Kidney tubule cell (primary cell): ENCODE measurements at places on chromosomes 1 and 21.

- no peak for DNase-seq
Measured at GRCh38 chr21:21971384-21971783, 973.2 kb downstream of the NCAM2 start.

GRCh38 chr1:246772686-246773085, 48.5 kb downstream of the SCCPDH start:
- DNase-seq = no peak

DNA sequence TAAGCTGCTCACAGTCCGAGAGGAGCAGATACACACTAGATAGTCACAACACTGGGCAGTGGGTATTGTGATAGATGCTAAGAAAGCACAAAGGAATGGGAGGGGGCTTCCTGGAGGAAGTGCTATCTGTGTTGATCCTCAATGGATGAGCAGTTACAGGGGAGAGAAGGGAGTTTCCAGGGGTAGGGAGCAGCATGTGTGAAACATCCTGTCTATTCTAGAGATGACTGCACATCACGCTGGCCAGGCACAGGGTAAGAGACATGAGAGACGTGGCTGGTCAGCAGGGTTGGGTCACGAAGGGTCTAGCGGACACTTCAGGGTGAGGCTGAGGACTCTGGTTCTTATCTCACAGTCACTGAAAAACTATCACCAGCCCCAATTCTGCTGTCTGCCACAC, 235.2 kb downstream of the TRABD2B start:
- peak; percentile 29 for DNase-seq

- DNase-seq = no peak
Measured at GRCh38 chr1:2043886-2044285, 6.3 kb upstream of the PRKCZ start.

DNA sequence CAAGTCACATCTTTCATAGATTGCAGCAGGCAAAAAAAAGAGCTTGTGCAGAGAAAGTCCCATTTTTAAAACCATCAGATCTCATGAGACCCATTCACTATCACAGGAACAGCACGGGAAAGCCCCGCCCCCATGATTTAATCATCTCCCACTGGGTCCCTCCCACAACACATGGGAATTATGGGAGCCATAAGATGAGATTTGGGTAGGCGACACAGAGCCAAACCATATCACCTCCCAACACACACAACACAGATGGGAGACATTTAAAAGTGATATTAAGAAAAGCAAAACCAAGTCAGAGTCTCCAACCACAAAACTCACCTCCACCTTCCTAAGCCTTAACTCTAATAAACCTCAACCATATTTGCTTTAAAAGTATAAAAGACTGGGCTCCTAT, 61.5 kb upstream of the TIAM1 start:
- DNase-seq = no peak

DNA sequence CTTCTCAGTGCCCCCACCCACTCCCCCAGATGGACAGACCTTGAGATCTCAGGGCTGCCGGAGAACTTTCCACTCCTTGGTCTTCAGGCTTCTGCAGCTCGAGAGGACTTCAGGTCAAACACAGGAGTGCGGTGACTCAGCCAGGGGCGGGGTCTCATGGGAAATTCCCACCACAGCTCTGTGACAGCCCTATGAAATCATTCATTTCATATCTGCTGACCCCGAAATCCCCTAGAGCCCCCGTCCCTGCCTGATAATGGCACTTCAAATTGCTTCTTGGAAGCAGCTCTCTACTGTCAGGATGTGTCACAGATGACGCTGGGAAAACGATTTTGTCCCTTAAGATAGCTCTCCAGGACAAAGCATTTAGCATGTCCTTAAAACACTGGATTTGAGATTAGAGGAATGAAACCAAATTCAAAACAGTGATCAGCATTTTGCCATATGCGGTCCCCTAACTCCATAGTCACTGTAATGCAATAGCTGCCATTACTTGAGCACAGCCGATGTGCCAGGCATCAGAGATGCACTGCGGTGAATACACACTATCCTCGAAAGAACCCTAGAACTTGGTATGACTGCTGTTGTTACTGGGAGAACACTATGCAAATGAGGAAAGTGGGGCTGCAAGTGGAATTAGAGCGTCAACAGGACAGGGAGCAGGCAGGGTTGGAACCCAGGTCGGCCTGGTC, at the start of gene TNFRSF9:
Gene TNFRSF9, minus strand, starts transcription at position 95 of the 692 bp plus-strand sequence. CDS start 845 bp downstream, outside the sequence.
- peak; percentile 74 for DNase-seq

GRCh38 chr21:34914239-34914638, 134.9 kb downstream of the RUNX1 start:
- DNase-seq = no peak

- no peak for DNase-seq
Measured at GRCh38 chr1:243924588-243925349, 74.7 kb upstream of the AKT3 start.

GRCh38 chr1:204477036-204477740, 17.4 kb downstream of the PIK3C2B start:
- peak; percentile 9 for DNase-seq

GRCh38 chr1:206001476-206001888, 1.7 kb downstream of the RAB7B start:
- peak; percentile 88 for DNase-seq

DNA sequence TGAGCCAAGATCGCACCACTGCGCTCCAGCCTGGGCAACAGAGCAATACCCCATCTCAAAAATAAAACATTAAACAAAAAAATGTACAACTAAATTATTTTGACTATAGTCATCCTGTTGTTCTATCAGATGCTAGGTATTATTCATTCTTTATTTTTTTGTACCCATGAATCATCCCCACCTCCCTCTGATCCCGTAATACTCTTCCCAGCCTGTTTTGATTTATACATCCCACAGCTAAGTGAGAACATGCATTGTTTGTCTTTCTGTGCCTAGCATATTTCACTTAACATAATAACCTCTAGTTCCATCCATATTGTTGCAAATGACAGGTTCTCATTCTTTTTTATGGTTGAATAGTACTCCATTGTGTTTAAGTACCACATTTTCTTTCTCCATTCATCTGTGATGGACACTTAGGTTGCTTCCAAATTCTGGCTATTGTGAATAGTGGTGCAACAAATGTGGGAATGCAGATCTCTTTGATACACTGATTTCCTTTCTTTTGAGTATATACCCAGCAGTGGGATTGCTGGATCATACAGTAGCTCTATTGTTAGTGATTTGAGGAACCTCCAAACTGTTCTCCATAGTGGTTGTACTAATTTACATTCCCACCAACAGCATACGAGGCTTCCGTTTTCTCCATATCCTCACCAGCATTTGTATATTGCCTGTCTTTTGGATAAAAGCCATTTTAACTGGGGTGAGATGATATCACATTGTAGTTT, 84.4 kb downstream of the MACF1 start:
- no peak for DNase-seq

DNA sequence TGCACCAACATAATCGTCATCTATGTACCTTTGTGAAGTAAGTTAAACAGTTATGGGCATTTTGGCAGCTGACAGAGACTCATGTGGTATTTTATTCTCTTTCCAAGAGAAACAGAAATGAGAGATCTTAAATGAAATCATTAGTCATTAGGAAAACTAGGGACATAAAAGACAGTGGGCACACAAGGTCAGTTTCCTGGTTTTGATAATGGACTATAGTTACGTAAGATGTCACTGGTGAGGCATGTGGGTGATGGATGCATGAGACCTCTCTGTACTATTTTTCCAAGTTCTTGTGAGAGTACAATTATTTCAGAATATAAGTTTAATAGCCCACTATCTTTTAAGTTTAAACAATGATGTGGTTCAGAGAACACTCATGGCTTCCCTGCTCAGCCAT, 216.9 kb downstream of the APP start:
- no peak for DNase-seq

DNA sequence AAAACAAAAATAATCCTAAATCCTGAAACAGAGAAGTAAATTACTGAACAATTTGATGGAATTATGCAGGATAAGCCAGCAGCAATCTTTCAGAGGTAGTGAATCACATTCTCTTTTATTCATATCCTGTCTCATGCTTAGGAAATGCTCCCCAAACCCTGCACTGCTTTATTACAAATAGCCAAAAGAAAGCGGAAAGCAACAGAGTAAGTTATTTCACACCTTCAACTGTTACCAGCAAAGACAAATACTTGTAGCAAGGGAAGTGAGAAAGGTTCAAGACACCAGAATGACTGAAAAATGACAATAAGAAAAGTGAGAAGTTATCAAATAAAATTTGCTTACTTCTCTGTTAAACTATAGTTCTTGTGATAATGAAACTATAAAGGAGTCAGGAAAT, 6.2 kb downstream of the ZRANB2 start:
- no peak for DNase-seq

GRCh38 chr1:97210307-97210706, 488.7 kb downstream of the PTBP2 start:
- DNase-seq = no peak

DNA sequence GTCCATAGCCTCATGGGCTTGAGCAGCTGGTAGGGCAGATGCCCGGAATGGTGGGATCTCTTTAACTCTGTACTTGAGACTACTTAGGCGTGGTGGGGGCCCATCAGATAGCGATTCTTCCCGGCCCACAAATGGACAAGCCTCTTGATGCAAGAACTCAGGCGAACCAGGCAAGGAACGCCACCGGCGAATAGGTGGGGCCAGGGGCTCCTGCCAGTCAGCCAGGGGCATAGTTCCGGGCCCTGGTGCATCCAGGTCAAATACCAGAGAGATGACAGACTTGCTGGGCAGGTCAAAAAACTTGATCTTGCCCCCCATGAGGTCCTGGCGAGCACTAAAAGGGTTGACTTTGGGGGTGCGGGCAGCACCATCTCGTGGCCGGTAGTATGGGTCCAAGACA, 4.8 kb upstream of the MUTYH start:
- DNase-seq = no peak

DNA sequence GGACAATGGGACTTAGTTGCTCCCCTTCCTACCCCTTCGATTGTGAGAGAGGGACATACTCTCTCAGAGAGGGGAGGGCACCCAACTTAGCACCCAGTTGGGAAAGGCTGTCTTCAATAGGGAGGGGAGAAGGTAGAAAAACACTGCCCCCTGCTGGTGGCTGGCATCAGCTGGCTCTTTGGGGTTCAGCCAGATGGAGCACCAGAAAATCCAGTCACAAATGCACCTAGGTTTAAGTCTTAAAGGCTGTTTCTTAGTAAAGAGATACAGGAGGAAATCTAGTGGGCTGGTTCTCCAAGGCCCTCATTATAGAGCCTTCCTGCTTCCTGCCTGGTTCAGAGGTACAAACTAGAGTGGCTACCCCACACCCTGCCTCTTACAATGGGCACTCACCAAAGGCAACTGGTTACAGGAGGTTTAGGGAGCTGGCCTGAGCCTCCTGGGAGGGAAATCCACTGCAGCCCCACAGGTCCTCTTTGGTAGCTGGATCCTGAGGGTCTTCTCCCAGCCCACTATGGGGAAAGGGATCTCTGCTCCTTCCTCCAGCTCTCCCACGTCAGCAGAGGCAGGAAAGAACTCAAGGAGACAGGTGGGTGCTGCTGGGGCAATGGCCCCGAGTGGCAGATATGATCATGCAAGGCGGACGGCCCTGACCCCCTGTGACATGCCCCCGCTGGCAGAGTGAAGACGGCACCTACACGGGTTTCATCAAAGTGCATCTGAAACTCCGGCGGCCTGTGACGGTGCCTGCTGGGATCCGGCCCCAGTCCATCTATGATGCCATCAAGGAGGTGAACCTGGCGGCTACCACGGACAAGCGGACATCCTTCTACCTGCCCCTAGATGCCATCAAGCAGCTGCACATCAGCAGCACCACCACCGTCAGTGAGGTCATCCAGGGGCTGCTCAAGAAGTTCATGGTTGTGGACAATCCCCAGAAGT, 28.3 kb downstream of the EIF2D start:
- peak; percentile 64 for DNase-seq

- no peak for DNase-seq
Measured at GRCh38 chr1:231936983-231937775, 310.6 kb downstream of the DISC1 start.

- no peak for DNase-seq
Measured at GRCh38 chr1:2276803-2277580, 48.9 kb downstream of the SKI start.
